ENCODE measurements at places on chromosomes 3 and 15.

- DNase-seq: no peak
Observed at GRCh38 chr3:187996609-187997008, 157.3 kb upstream of the LPP start.

DNA sequence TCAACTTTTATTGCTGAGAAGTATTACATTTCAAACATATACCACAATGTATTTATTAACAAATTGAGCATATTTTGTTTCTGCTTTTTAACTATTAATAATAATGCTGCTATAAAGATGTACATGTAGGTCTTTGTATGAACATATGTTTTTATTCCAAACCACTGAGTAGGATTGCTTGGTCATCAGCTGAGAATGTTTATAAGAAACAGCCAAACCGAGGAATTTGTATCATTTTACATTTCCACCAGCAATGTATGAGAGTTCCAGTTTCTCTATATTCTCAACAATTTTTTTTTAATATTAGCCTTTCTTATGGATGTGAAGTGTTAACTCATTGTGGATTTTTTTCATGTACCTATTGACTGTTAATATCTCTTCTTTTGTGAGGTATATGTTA, 119.5 kb upstream of the MDFIC2 start:
- DNase-seq: no peak

DNA sequence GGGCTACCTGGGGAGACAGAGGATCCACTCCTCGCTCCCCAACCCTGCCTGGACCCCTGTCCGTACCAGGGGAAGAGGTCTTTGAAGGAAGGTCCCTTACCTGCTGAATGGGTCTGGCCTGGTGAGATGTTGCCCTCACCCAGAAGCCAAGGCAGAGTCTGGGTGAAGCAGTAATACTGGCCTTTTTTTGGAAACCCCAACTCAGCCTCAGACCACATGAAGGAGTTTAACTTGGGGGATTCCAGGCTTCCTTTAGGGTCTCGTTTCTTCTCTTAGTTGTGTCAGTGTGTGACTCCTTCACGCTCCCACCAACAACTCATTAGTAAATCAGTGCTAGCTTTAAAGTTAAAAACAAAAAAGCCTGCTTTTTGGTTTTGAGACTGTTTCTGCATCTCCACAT, 45.6 kb downstream of the RTP1 start:
- DNase-seq: no peak

- no peak for DNase-seq
Observed at GRCh38 chr3:73894474-73895213, 269.9 kb upstream of the PDZRN3 start.

GRCh38 chr3:156614642-156615511, 59.5 kb upstream of the TIPARP start:
- no peak for DNase-seq

- no peak for DNase-seq
Observed at GRCh38 chr3:189554868-189555557, 76.2 kb upstream of the TP63 start.

- DNase-seq: no peak
Observed at GRCh38 chr3:46163556-46164041, 44.5 kb downstream of the CCR1 start.
